ENCODE measurements at places on chromosomes 2 and 18.

DNA sequence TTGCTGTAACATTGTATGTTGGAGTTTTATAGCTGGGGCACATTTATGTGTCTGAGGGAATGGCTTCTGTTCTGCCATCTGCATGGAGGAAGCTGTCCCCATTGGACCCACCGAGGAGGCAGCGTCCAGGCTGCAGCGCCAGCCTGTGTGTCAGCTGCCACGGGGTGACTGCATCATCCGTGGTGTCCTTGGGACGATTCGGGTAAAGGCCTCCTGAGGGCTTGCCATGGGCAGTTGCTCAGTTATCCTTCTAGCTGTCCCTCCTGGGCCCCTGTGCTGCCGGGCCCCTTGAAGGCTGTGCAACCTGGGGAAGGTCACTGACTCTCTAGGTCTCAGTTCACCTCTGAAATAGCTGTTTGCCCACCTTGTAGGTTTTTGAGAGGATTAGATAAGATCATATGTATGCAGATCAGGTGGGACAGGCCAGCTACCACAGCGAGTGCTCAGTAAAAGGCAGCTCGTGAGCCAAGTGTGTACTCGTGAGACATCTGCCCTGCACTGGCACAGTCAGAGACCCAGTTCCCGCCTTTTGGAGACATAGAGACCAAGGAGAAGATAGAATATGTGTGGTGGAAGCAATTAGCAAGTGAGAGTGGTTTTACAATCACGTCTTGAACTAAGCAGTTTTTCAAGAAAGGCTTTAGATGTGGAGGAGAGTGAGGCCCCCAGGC, 10.6 kb downstream of the LDLRAD4 start:
- no peak for DNase-seq

DNA sequence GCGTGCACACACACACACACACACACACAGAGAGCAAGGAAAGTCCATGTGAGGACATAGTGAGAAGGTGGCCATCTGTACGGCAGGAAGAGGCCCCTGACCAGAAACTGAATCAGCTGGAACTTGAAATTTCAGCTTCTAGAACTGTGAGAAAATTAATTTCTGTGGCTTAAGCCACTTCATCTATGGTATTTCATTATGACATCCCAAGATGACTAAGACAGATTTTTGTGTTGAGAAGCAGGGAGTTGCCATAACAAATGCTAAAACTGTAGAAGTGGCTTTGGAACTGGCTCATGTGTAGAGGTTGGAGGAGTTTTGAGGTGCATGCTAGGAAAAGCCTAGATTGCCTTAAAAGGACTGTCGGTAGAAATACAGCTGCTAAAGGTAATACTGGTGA, 63.4 kb upstream of the ZBTB7C start:
- peak; percentile 10 for DNase-seq

DNA sequence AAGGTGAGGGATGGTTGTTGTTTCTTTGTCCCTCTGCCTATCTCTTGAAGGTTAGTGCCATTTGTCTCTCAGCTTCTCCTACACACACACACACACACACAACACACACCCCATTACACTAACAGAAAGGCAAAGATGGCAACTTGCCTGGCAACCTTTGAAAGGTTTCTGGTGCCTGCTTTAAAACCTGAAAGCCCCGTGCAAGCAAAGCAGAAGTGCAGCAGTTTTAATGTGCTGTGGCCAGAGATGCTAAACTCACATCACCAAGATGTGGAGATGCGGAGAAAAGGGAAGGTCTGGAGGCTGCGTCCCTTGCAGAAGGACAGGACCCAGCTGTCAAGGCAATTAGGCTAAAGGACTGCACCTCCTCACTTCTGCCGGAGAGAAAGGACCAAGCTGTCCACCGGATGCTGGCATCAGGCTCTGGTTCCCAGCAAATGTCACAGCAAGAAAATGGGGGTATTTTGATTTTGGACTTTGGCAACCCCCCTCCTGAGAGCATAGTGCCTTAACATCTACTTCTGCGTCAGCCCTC, 196.4 kb downstream of the ARL4C start:
- no peak for DNase-seq

- no peak for DNase-seq
Observed at GRCh38 chr2:156340377-156340776, 7.9 kb upstream of the NR4A2 start.

DNA sequence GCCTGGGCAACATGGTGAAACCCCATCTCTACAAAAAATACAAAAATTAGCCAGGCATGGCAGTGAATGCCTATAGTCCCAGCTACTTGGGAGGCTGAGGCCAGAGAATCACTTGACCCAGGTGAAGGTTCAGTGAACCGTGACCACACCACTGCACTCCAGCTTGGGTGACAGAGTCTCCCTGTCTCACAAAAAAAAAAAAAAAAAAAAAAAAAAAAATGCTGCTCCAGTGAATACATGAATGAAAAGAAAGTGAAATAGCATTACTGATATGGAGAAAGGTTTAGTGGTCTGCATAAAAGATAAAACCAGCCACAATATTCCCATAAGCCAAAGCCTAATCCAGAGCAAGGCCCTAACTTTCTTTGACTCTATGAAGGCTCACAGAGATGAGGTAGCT, 44.5 kb downstream of the METTL8 start:
- no peak for DNase-seq

- no peak for DNase-seq
Observed at GRCh38 chr2:159176555-159176954, 109.9 kb downstream of the WDSUB1 start.

DNA sequence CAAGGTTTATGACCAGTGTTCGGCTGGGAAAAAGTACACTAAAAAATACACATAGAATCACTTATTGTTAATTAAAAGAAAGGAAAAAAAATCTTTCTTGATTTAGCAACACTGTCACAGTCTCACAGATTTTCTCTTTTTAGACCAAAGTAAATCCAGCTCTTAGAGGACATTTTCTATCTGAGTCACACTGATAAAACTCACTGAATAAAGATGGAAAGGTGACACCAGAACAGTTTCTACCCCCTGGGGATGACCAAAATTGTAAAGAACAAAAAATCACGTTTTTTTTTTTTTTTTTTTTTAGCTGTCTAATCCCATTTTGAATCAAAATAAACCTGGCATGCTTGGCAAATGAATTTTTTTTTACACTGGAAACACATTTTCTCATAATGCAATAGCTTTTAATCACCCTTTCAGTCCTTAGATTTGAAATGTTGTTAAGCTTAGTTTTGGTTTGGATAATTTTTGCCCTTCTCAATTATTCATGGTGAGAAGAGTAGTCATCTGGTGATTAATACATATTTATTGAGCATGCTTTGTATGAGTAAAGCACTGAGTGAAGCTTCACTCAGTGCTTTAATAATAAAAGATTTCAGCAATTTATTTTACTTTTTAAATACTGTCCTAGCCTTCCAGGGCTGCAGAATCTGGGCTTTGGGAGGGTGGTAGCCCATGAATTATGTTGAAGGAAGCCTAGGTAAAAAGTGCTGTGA, 886.3 kb downstream of the SLC4A3 start:
- DNase-seq: peak; percentile 70

GRCh38 chr18:5295231-5295920, at the start of gene ZBTB14:
TSS of gene ZBTB14 (minus strand) at chr18:5295726. CDS start at chr18:5293246, 2,480 bp downstream.
- DNase-seq: peak; percentile 64

- no peak for DNase-seq
Observed at GRCh38 chr2:164606557-164606956, 14.7 kb downstream of the GRB14 start.

DNA sequence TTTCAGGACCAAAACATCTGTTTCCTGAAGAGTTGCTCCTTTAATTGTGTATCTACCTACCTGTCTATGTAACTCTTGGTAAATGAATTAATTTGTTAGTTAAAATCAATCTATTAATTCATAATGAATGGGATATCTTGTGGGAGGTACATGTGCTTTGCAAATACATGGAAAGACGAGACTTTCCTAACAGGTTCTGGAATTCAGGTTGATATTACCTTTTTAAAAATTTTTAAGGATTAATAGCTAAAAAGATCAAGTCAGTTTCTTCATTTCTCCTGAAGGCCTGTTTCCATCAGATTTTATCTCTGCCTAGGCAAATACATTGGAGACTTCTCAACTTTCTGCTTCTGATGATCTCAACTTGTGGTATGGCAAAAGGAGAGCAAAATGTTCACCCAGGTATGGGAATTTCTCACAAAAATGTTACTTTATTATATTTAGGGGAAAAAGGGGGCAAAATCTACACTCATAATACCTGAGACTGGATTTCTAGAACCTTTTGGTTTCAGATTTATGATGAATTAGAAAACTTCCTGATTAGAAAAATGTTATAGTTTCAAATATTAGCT, 7.4 kb downstream of the TFPI start:
- peak; percentile 51 for DNase-seq

DNA sequence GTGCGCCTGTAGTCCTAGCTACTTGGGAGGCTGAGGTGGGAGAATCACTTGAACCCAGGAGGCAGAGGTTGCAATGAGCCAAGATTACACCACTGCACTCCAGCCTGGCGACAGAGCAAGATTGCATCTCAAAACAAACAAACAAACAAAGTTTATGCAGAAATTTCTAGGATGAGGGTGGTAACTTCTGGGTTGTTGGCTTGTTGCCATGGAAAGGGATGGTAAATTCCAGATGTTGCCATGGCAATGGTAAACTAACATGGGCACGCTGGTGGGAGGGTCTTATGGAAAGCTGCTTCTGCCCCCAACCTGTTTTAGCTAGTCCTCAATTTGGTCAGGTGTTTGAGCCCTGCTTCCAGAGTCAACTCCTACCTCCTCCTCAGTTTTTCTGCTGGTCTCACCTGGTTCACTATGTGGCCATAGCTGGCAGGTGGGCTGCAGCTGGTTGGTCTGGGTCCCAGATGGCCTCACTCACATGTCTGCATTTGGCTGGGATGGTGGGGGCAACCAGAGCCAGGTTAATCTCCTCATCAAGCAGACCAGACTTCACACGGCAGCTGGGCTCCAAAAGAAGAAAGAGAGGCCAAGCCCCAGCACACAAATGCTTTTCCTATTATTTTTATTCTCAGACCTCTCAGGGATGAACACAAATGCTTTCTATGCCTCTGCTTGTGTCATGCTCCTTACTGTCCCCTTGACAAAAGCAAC, 26.6 kb upstream of the TEX44 start:
- no peak for DNase-seq

All from ELR (cell line).